ENCODE measurements at places on chromosomes 3 and 15.

- no peak for DNase-seq
Measured at GRCh38 chr3:142849148-142849547, 39.7 kb downstream of the PCOLCE2 start.

GRCh38 chr15:78358102-78358870, 18.1 kb downstream of the CRABP1 start:
- no peak for DNase-seq

DNA sequence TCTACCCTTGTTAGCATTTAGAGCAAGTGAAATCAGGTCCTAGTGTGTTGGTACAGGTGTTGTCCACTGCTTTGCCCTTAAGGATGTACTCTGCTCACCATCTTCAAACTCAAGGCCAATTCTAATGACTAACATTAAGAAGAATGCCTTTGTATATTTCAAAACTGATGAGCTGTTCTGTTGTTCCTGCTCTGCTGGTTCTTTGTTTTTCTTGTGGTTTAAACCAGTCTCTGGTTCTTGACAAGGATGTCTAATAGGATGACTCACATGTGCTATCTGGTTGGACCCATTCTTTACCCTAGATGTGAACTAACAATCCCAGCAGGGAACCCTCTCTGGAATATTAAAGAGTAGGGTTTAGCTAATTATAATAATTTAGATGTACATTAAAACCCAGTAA, 17.3 kb downstream of the ABHD5 start:
- no peak for DNase-seq

DNA sequence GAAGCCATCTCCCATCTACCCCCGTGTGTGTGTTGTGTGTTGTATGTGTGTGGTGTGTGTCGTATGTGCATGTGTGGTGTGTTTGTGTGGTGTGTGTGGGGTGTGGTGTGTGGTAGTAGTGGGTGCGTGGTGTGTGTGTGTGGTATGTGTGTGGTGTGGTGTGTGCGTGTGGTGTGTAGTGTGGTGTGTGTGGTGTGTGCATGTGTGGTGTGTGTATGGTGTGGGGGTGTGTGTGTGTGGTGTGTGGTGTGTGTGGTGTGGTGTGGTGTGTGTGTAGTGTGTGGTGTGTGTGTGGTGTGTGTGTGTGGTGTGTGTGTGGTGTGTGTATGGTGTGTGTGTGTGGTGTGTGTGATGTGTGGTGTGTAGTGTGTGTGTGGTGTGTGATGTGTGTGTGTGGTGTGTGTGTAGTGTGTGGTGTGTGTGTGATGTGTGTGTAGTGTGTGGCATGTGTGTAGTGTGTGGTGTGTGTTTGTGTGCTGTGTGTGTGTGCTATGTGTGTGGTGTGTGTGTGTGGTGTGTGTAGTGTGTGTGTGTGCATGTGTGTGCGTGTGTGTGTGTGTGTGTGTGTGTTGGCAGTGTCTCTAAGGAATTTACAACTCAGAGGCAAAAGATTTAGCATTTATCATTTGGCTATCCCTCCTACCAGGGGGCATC, 156.3 kb upstream of the TMEM108 start:
- DNase-seq, result no peak

- DNase-seq, result no peak
Measured at GRCh38 chr15:92197746-92198145, 195.9 kb upstream of the ST8SIA2 start.

DNA sequence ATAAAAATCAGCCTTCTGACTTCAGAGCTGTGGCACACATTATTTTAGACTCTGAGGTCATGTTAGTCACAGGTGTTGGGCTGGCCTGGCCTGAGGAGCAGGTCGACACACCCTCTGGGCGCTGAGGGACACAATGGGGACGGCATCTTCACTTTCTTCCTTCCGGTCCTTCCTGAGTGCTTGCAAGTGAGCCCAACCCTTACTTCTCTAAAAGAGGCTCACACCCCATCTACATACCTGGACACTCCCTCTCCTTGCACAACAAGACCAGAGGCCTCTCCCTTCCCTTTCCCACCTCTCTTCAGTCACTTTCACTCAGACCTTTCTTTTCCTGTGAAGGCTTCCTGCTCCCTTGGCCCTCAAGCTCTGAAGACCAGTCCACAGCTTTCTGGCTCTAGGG, 85.4 kb downstream of the XXYLT1 start:
- DNase-seq, result no peak

DNA sequence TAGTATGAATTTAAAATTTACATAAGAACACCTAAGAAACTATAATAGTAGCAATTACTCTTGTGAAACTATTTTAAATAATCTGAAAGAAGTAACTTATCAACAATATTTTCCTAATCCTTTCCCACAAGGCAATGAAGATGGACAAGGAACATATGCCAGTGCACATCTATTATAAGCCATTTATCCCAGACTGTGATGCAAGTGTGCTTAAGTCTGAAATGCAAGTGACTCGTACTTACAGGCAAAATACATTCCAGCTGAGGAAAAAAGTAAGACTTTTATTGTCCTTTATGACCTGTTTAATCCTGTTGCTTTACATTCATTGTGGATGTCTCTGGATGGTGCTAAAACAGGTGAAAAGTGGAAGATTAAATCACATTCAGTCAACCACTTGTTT, 709.4 kb downstream of the ZNF385D start:
- no peak for DNase-seq

DNA sequence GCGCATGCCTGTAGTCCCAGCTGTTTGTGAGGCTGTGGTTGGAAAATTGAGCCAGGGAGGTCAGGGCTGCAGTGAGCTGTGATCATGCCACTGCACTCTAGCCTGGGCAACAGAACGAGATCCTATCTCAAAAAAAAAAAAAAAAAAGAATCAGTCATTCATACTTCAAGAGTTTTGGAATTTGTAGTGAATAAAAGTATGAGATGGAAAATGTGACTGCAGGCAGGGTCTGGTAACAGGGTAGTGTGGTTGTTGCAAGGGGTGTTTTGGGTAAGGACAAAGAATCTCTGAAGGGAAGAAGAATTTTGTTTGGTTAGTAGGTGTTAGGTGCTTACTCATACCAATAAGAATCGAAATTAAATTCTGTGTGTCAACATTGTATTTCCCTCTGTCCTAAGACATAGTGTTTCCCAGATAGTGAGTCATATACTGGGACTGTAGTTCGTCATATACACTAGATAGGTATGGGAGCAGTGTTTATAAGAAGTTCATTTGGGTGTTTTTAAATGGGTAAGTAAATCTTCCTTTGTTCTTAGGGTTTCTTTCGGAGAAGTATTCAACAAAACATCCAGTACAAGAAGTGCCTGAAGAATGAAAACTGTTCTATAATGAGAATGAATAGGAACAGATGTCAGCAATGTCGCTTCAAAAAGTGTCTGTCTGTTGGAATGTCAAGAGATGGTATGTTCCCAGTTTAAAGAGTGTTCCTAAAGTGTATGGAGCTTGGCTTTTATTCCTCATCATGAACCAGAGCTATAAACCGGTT, 14.2 kb downstream of the NR1D2 start:
- DNase-seq, result no peak

DNA sequence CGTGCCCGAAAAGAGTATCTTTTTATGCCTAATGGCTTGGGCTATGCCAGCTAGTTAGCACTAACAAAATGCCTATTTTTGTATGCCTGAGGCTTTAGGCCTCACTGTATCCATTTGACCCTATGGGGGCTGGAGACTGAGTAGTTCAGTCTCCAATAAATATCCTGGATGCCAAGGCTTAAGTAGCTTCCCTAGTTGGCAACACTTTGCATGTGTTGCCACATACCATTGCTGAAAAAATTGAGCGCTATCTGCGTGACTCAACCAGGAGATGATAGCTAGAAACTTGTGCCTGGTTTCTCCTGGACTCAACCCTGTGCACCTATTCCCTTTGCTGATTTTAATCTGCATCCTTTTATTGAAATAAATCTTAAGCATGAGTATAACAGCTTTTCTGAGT, 58.4 kb upstream of the ATP2C1 start:
- no peak for DNase-seq

GRCh38 chr15:42491539-42492225, 741 bp upstream of the ZNF106 start:
- DNase-seq, result no peak

DNA sequence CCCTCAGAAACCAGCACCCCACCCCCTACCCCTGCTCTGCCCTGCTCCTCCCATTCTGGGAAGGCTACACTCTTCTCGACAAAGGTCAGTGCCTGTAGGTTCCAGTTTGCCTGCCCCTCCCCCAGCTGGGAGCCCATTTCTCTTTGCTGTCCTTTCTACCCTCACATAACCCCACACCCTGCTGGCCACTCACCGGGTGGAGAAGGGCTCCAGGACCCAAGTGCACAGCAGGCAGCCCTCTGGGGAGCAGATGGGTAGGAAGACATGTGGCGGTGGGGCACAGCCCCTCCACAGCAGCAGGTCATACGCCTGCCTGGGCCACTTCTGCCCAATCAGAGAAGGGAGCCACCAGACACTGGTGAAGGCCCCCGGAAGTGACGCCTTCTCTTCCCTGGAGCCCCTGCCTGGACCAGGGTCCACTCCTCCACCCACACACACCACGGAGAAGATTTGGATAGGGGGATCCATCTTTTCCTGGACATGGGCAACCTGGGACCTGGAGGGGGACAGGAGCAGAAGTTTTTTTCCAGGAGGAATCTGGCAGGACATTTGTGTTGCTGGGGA, at the start of gene THPO:
Gene THPO (minus strand): TSS at position 326 of the 564 bp plus-strand sequence. CDS start 1,948 bp downstream, outside the sequence.
- DNase-seq, result no peak

- no peak for DNase-seq
Measured at GRCh38 chr3:71447197-71447596, 136.3 kb downstream of the FOXP1 start.

GRCh38 chr15:101437618-101438481, 51.7 kb downstream of the PCSK6 start:
- no peak for DNase-seq

DNA sequence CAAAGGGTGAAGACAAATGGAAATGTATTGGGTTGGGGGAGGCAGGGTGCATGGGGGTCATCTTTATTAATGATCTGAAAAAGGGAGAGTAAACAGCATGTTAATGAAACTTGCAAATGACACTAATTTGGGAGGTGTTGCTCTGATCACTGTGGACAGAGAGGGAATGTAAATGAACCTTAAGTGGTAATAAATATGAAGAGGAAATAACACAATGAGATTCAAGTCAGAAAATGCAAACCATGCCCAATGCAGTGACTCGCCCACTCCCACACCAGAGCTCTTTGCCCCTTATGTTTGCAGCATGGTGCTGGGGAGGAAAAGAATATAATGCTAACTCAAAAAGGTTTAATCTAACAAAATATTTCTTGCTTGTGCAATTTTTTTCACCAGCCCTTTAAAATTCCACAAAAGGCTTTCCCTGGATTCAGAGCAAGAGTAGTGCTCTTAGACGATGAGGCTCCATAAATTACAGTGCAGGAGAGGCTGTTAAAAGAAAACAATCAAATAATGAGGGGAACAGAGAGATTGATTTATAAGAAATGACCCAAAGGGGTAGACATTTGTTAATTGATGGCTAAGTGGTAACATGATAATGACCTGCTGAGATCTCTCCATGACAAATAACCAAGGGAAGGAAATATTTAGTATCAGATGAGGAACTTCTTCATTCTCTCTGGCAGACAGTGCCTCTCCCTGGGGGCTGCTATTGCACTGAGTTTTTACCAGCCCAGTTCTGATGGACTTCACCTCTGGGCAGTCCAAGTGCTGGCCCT, 210.0 kb upstream of the PPP2R3A start:
- DNase-seq, result no peak

DNA sequence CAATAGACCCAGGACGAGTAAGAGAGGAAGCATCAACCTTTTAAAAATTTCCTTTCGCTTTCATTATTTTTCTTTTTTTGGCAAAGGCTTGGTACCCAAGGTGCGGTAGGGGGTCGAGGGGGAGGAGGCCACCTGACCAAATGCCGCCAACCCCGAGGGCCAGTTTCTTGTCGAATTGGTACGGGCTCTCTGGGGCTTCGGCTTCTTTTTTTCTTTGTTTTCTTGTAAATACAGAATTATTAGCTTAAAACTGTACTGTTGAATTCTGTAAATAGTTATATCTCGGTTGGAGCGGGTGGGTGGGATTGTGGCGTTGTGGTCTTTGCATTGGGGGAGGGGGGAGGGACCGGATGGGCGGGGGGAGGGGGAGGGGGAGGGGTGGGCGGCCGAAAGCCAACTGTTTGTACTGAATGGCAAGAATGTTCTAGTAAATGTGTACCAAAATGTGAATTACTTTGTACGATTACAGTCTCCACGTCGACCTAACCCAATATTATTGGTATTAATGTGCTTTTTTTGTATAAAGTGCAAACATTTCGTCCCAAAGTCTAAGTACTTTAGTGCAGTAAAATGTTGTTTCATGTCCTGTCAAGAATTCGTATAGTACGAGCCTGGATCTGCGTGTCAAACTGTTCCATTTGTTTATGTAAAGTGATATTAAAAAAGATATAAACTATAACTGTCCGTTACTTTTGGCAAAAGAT, 4.7 kb downstream of the ZIC1 start:
- DNase-seq, result no peak

GRCh38 chr3:133991637-133992036, 38.1 kb downstream of the SLCO2A1 start:
- no peak for DNase-seq

DNA sequence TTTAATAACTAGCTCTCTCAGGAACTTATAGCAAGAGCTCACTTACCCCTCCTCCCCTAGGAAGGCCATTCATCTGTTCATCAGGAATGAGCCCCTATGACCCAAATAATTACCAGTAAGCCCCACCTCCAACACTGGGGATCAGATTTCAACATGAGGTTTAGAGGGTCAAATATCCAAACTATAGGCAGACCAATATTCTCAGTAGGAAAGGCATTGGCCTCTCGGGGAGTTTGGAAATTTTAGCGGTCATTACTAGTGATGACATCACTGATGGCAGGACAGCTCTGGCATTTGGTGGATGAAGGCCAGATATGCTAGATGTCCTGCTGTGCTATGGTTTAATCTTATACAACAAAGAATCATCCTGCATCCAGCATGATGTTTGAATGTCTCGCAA, 15.2 kb upstream of the CD47 start:
- DNase-seq, result no peak

GRCh38 chr3:119628816-119629445, 31.2 kb downstream of the PLA1A start:
- no peak for DNase-seq

Measured in stimulated activated CD4-positive, alpha-beta T cell treated with anti-CD3 and anti-CD28 coated beads, Interleukin-4, amount 100 ng/mL, for 24 hours (primary cell).